ENCODE measurements at places on chromosomes 1 and 21. TPM values are rescaled to one million over a fixed set of nuclear protein-coding genes. Genes with fewer than 3 reads are reported as not detected.

The SH2D2A gene
- 0.28 TPM for total RNA-seq

The TRAF3IP3 gene
- not detected for total RNA-seq

The NR1I3 gene
- total RNA-seq, result not detected

The TRIM63 gene
- total RNA-seq, result not detected

The UHMK1 gene
- total RNA-seq, result 57.9 TPM

The CYP4X1 gene
- total RNA-seq, result not detected

The NTRK1 gene
- total RNA-seq, result not detected

The USP21 gene
- 6.3 TPM for total RNA-seq

DNA sequence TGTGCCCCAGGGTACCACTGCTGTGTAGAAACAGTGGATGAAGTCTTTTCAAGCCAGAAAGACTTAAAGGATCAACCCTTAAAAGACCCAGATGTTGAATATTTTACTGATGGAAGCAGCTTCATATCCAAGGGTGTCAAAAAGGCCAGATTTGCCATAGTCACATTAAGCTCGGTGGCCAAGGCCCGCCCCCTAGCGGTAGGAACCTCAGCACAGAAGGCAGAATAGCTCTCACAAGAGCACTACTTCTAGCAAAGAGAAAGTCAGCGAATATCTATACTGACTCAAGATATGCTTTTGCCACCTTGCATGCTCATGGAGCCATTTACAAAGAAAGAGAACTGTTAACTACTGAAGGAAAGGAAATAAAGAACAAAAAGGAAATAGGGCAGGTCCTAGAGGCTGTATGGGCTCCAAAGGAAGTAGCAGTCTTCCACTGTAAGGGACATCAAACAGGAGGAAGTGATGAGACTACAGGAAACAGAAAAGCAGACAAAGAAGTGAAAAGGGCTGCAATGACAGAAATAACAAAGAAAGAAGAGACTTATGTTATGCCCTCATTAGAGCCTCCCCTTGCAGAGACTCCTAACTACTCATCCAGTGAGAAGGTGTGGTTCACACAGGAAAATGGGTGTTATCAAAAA lies 90.5 kb downstream of the LIPI start:
- H3K4me3 ChIP-seq, result no peak overlapping the region
- H3K27ac ChIP-seq, result no peak overlapping the region
- H3K27me3 ChIP-seq, result no peaks in the 10 kb centered on the region
- peak; percentile 8 for DNase-seq

- no peak for DNase-seq
- H3K36me3 ChIP-seq, result no peaks in the 10 kb centered on the region
- no peak overlapping the region for H3K27ac ChIP-seq
- H3K4me3 ChIP-seq, result no peak overlapping the region
- no peaks in the 10 kb centered on the region for H3K4me1 ChIP-seq
Measured at GRCh38 chr1:6102532-6102845, 56.8 kb downstream of the KCNAB2 start.

- H3K36me3 ChIP-seq, result no peaks in the 10 kb centered on the region
- no peak for DNase-seq
- no peak overlapping the region for H3K27ac ChIP-seq
- H3K4me3 ChIP-seq, result no peak overlapping the region
- H3K27me3 ChIP-seq, result no peaks in the 10 kb centered on the region
Measured at GRCh38 chr1:197321811-197322210, 53.8 kb downstream of the CRB1 start.

- H3K36me3 ChIP-seq, result peaks cover 20% of the 10 kb centered on the region
- no peaks in the 10 kb centered on the region for H3K27me3 ChIP-seq
- no peak overlapping the region for H3K27ac ChIP-seq
- no peak overlapping the region for H3K4me3 ChIP-seq
- peak; percentile 67 for DNase-seq
- H3K4me1 ChIP-seq, result peaks cover 21% of the 10 kb centered on the region
Measured at GRCh38 chr21:43734928-43735229, 15.9 kb downstream of the PDXK start.

GRCh38 chr1:40626383-40626770 lies 39.1 kb downstream of the RIMS3 start:
- H3K4me3 ChIP-seq, result no peak overlapping the region
- H3K27me3 ChIP-seq, result peaks cover 29% of the 10 kb centered on the region
- H3K36me3 ChIP-seq, result no peaks in the 10 kb centered on the region

GRCh38 chr1:72570815-72571214 lies 288.5 kb upstream of the NEGR1 start:
- no peak overlapping the region for H3K27ac ChIP-seq
- no peak for DNase-seq
- H3K36me3 ChIP-seq, result no peaks in the 10 kb centered on the region

GRCh38 chr1:35844826-35845225 lies 37.0 kb downstream of the AGO4 start:
- no peak overlapping the region for H3K27ac ChIP-seq
- no peaks in the 10 kb centered on the region for H3K4me1 ChIP-seq
- DNase-seq, result no peak
- H3K36me3 ChIP-seq, result peaks cover 20% of the 10 kb centered on the region
- H3K27me3 ChIP-seq, result no peaks in the 10 kb centered on the region

- DNase-seq, result peak; percentile 40
- no peaks in the 10 kb centered on the region for H3K4me1 ChIP-seq
- no peak overlapping the region for H3K4me3 ChIP-seq
- H3K36me3 ChIP-seq, result no peaks in the 10 kb centered on the region
- no peak overlapping the region for H3K27ac ChIP-seq
Measured at GRCh38 chr1:197065559-197065958, 1.5 kb downstream of the F13B start.

DNA sequence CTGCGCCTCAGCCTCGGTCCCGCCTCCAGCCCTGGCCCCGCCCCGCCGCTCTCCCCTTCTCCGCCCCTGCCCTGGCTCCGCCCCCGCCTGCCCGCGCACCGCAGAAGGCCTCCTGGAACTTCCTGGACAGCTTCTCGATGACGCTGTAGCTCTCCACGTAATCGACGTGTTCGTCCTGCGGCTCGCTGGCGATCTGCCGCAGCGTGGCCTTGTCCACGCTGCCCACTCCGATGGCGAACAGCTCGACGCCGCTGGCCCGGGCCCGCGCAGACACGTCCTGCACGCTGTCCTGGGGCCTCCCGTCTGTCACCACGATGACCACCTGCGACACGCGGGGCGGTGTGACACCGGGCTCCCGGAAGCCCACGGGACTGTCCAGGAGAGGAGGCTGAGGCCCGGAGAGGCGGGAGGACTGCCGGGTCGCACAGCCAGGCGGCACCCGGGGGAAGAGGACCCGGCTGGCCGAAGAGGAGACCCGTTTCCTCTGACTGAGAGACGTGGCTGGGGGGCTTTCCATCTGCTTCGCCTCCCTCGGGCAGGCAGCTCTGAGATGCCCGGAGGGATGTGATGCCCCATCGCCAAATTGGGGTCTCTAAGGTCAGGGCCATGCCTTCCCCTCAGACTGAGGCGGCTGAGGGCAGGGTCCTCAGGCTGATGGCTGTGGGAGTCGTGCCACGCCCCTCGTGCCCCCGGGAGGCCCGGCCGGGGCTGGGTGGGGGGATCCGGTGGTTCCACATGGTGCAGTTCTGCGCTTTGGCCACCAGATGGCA lies 4.6 kb downstream of the MATN1 start:
- no peaks in the 10 kb centered on the region for H3K36me3 ChIP-seq
- peak; percentile 98 for DNase-seq
- peak overlapping the region; percentile 84 for H3K27ac ChIP-seq
- H3K27me3 ChIP-seq, result no peaks in the 10 kb centered on the region
- H3K4me1 ChIP-seq, result peaks cover 4% of the 10 kb centered on the region

DNA sequence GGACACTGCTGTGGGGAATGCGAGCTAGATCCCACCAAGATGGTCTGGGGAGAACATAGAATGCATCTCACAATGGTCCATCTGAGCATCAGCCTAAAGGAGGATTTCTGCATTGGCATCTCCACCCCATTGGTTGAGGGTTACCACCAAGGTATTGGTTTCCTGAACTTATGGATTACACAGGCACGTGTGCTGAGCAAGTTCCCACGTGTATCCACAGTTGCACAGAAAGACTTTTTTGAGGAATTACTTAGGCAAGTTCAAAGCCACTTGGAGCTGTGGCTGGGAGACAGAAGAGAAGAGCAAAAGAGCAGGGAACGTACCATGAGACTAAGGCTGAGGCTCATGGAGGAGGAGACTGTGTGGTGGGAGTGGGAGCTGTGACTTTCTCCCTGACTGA lies 43.1 kb downstream of the KCNA2 start:
- no peak overlapping the region for H3K27ac ChIP-seq
- no peaks in the 10 kb centered on the region for H3K4me1 ChIP-seq
- no peak overlapping the region for H3K4me3 ChIP-seq
- peaks cover 7% of the 10 kb centered on the region for H3K27me3 ChIP-seq
- DNase-seq, result no peak

- no peaks in the 10 kb centered on the region for H3K36me3 ChIP-seq
- no peaks in the 10 kb centered on the region for H3K4me1 ChIP-seq
- no peak overlapping the region for H3K27ac ChIP-seq
- no peaks in the 10 kb centered on the region for H3K27me3 ChIP-seq
Measured at GRCh38 chr1:35345439-35345981, 77.0 kb downstream of the ZMYM4 start.

Data from IMR-90 (cell line).